ENCODE measurements at places on chromosomes 1 and 21.

DNA sequence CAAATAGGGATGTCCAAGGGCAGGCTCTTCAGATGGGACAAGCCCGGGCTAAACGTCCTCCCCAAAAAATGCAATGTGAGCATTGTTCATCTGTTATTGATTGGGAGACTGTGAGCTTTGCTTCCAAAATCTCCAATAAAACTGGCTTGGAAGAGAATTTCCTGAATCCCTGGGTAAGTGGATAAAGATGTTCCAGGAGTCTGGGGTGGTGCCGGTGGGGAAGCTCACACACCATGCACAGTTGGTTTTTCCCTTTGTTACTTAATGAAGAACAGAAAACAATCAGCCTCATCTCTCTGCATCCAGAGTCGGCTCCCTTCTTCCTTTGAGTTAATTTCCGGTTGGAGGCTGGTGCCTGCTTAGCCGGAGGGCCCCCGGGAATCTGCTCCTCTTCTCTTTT lies 72.1 kb upstream of the ZBTB40 start:
- no peak for DNase-seq

- no peak for DNase-seq
Observed at GRCh38 chr21:44399955-44400790, 46.8 kb downstream of the TRPM2 start.

DNA sequence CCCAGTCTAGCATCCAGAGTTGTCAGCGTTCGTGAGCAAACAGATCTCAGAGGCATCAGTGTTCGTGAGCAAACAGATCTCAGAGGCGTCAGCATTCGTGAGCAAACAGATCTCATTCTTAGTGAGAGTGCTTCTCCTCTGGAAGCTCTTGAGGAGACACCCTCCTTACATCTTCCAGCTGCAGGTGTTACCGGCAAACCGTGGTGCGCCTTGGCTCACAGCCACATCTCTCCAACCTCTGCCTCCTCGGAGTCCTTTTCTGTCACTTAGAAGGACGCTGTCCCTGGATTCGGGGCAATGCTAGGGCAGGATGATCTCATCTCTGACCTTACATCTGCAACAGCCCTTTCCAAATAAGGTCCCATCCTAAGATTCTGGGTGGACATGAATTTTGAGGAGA lies 14.6 kb upstream of the UMODL1 start:
- DNase-seq = no peak

DNA sequence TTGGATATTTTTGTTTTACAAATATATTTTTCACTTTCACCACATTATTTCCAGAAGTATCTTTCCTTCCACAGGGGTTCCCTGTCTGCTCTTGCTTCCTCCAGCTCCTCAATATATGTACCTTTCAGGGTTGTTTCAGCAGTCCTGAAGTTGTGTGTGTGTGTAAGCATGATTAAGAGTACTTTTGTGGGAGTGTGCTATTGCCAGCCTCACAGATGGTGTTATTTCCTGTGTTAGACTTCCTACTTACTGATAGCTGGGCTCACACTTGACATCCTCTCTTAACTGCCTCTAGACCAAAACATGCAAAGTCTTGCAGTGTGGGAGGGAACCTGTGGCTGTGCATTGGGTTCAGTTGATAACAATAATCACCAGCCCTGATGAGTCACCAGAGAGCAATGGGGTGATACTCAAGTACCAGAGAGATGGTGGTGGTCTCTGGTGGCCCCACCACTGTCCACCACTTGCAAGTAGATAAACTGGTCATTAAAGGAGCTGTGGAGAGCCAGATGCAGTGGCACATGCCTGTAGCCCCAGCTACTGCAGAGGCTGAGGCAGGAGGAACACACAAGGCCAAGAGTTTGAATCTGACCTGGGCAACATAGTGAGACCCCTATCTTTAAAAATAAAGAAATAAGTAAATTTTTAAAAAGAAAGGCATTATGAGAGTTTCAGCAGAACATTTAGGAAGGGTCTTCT lies 126.7 kb downstream of the NR5A2 start:
- peak; percentile 56 for DNase-seq

DNA sequence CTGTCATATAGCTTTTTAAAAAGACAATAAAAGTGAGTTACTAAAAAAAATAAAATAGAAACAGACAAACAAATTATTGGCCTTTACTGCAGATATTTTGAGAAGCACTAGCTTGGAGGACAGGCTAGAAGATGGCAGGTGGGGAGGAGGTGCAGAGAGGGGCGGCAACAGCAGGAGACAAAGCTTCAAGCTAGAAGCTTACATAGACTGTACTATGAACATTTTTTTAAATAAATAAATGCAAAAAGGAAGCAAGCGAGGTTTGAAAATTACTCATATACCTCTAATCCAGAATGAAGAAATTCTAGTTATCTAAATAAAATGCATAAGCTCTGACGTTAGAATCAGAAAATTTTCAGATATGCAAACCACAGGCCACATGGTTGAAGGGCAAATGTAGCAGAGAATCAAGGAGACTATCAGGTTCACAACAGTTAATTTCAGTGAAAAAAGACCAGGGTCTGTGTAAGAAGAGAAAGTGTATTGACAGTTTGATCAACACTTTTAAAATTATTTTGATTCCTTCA lies 54.9 kb downstream of the NRIP1 start:
- DNase-seq = no peak

DNA sequence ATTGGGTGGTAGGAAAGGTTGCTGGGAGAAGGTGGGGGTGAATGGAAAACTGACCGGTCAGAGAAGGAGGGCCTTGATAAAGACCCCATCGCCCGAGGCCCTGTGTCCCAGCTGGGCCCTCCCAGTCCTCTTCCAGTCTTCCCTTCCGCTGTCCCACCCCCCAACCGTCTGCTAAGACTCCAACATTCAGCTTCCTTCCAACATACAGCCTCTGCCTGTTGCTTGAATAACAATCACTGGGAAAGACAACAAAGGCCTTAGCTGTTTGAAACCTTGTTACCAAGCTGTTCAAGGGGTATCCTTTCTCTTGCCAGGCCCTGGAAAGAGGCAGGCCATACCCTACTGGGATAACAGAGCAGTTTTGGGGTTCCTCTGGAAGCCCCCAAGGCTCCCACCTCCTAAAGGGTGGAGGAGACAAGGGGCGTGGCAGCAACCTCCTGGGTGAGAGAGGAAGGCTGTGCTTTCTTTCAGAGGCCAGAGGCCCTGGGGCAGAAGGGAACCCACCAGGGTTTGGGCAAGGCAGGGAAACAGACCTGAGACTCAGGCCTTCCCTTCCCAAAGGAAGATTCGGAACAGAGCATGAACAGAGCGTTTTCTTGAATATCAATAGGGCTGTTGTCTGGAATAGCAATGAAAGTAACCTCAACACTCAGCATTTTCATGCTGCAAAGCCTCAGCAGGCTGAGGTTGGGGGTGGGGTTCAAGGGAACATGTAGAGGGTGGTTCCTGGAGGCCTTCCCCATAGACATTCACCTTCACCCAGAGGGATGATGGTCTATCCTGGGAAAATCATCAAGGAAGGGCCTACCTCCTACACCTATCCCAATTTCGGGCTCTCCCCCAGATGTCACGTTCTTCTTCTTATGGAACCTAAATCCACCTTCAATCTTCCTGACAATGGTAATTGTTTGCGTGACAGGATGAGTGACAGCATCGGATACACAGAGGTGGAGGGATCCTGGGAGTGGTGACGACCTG lies 4.1 kb downstream of the ETNK2 start:
- DNase-seq = no peak

DNA sequence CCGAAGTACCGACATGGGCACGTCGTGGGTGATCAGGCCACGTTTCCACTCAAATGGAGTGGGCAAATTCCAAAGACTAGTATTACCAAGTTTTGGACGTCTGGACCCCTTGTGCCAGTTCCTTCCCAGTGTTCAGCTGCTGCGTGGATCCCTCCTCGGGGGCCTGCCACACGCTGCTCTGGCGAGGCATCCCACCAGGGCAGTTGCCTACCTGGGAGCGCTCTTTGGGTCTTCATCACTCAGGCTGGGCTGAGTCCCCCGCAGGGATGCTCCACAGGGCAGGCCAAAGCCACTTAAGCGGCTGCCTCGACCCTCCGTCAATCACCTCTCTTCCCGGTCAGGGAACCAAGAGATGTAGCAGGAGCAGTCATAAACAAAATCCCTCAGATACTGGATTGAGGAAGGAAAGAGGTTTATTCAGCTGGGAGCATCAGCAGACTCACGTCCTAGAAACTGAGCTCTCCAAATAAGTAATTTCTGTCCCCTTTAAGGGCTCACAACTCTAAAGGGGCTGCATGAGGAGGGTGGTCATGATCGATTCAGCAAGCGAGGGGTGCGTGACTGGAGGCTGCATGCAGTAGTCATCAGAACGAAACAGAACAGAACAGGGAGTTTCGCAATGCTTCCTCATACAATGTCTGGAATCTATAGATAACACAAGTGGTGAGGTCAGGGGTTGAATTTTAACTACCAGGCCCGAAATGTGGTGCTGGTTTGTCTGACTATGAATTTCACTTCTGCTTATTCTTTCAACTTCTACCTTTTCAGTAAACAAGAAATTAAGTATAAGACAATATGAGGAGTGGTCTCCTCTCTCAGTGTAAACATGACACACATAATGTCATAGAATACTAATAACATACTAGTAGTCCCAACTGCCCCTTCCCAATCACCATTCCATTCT lies 998.6 kb upstream of the NCAM2 start:
- DNase-seq = no peak

- DNase-seq = no peak
Observed at GRCh38 chr1:36807262-36807661, 227.1 kb downstream of the GRIK3 start.

GRCh38 chr1:37238364-37239224 lies 204.3 kb upstream of the GRIK3 start:
- no peak for DNase-seq

DNA sequence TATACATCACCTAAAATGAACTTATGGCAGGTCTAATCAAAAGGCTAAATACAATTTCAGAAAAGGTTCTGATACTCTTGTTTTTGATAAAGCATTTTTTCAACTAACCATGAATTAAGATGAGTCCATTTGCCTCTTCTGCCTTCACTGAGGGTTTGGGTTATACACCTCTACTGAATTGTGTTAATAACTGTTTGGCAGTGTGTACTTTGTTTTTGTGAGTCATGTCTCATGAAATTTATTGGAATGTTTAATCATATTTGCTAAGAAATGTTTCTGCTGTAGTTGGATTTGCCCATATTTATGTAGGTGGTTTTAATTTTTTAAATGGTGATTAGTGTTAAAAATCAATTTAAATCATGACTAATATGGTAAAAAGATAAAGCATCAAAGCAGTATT lies 190.5 kb downstream of the HS2ST1 start:
- no peak for DNase-seq

DNA sequence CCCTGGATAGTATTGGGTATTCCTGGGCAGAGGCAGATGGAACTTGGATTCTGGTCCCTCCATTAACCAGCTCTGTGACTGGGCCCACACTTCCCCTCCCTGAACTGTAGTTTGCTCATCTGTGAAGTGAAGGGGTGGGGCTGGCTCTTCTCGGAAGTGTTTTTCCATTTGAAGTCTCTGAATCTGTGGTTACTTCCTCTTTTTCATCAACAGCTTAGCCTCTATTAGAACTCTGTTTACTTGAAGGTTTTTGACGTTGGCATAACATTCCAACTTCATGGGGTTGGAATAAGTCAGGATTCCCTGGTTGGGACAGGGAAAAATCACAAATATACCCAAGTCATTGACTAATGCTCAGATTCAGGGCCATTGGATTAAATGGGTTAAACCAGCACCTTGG lies 3.6 kb downstream of the KIAA0040 start:
- DNase-seq = no peak

DNA sequence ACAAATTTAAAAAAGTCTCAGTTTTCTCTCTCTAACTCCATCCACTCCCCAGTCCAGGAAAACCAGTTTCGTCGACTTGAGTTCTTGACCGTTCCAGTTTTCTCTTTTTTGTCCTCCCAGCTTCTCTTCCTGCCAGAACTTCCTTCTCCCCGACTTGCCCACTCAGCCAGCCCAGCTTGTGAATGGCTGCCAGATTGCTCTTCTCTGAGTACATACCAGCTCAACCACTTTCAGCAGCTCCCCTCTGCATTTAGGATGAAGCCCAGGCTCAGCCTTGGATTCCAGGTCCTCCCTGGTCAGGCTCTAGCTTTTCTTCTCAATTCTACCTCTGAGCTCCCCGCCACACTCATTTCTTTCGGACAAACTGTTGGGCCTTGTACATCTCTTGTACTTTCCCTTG lies 1.4 kb downstream of the DIO1 start:
- DNase-seq = no peak

GRCh38 chr21:46295996-46296752 lies 10.0 kb downstream of the YBEY start:
- DNase-seq = no peak

- DNase-seq = no peak
Observed at GRCh38 chr1:66217021-66217420, 316.9 kb upstream of the SGIP1 start.

DNA sequence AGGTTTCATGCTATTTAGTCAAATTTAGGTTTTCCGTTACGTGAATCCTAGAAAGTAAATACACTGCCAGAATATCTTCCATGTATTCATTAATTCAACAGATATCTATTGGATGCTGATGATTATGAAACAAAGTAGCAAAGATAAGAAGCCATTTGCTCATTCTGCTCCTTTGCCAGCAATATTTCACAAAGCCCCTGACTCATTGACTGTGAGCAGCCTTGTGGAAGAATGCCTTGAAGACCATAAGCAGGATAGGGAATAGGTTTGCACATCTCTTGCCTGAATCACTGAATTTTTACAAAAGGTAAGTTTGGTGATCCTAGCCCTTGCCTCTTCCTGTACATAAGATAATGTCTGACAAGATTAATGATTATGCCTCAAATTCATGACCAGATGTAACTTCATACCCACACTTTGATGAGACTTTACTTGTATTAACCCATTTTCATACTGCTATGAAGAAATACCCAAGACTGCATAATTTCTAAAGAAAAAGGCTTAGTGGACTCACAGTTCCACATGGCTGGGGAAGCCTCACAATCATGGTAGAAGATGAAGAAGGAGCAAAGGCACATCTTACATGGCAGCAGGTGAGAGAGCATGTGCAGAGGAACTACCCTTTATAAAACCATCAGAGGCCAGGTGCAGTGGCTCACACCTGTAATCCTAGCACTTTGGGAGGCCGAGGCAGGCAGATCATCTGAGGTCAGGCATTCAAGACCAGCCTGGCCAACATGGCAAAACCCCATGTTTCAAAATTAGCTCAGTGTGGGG lies 1.6 kb upstream of the PIGK start:
- peak; percentile 5 for DNase-seq

DNA sequence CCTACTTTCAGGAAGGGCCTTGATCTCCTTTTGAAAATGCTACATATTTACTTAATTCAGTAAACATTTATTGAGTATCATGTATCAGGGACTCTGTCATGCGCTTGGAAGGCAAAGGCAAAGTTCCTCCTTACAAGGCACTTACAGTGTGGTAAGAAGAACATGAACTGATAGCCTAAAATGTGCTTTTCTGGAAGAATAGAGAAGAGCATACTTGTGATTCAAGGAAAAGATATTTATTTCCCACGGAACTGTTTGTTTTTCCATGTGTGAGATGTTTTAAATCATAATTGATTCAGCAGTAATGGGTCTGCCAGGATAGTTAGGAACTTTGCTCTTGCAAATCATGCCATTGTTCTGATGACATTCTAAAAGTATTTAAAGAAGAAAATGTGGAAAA lies 110.1 kb upstream of the ZNHIT6 start:
- no peak for DNase-seq

- peak; percentile 31 for DNase-seq
Observed at GRCh38 chr1:81920245-81920740, 119.6 kb downstream of the ADGRL2 start.
